ENCODE measurements at places on chromosomes 1 and 21.

- no peak for DNase-seq
These were observed 63.6 kb upstream of the GNG12 start for GRCh38 chr1:67896826-67897225.

DNA sequence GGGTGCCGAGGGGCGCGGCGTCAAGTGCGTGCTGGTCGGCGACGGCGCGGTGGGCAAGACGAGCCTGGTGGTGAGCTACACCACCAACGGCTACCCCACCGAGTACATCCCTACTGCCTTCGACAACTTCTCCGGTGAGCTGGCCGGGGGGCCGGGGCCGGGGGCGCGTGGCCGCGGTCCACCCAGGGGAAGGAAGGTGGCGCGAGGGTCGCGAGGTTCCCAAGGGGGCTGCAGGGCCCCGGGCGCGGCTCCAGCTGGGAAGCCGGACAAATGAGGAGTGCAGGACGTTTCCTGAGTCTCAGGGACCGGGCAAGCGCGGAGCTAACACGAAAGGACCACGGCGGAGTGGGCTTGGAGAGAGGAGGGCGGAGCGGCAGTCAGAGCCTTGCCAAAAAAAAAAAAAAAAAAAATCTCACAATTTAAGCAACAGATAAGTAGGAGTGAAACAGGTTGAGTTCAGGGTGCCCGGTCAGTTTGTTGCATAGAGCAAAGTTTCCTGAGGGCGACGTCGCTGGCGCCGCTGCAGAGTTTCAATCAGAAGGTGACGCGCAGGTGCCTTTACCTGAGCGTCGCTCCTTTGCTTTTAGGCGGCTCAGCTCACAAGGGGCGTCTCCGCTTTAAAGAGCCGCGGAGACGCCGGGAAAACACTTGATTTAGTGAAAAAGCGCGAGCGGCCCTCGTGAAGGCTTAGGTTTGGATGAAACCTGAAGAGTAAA is 750 bp downstream of the RHOU start:
- no peak for DNase-seq

DNA sequence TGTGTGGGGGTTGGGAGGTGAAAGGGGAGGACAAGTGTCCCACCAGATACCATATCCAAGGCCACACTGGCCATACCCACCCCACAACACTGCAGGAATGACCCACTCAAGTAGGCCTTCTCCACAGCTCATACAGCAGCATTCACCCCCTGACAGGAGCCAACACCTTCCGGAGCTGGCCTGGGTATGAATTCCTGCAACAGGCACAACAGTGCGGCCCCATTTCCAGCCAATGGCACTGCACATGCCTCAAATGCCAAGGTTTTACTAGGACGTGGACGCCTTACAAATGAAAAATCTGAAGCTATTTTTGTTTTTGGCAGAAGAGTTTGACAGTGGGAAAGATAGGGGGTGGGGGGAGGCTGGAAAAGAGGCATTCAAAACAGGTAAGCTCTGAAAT is 2.0 kb downstream of the KCND3 start:
- DNase-seq, result no peak

DNA sequence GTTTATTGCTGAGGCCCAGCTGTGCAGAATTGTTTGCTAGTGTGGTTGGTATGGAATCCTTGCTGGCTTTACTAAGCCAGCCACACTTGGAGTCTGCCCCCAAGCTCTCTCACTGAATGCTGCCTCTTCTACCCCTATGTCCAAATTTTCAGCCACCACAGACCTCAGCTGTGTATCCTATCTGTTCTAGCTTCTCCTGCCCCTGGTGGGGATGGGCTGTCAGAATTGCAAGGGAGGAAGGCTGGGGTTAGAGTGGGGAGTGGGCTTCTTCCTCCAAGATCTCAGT is 4.4 kb downstream of the NHLH1 start:
- no peak for DNase-seq

- no peak for DNase-seq
These were observed 34.7 kb downstream of the LRRC8D start for GRCh38 chr1:89855413-89856123.

- DNase-seq, result no peak
These were observed 56.0 kb downstream of the CLIC6 start for GRCh38 chr21:34724857-34725195.

DNA sequence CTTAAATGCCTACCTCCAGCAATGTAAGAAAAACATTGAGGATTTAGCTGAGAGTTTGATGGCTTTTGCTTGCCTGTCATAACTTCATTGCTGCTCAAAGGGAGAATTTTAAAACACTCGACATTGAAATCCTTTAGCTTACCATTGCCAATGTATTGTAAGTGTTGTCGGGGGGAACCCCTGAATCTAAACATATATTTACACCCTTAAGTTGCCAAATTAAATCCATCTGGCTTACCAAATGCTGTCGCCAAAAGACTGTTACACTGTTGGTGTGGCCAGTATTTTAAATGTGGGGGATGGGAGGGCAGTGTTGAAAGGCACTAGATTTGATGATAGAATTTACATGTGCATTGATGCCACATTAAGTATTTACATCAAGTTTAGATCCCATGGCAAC is 24.9 kb upstream of the C1orf105 start:
- no peak for DNase-seq

DNA sequence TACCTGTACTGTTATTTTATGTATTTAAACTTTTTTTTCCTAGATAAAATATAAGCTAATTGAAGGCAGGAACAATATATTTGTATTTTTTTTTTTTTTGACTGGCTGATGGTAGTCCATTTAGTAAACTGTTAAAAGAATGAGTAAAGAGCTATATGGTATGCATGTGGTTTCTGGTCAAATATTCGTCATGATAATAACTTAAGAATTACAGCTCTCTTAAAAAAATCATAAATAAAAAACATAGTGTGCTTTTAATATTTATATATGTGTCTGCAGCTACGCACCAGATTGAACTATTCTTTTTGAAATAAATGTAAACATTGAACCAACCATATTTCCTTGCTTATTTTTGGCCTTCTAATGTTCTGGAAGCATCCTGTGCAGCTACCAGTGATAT is 272.3 kb upstream of the C1orf105 start:
- no peak for DNase-seq

Measured in activated T-helper 1 cell treated with anti-CD3 and anti-CD28 coated beads, Interleukin-2, amount 50 U/mL, for 16 hours (primary cell).